ENCODE measurements at places on chromosomes 3 and 15.

DNA sequence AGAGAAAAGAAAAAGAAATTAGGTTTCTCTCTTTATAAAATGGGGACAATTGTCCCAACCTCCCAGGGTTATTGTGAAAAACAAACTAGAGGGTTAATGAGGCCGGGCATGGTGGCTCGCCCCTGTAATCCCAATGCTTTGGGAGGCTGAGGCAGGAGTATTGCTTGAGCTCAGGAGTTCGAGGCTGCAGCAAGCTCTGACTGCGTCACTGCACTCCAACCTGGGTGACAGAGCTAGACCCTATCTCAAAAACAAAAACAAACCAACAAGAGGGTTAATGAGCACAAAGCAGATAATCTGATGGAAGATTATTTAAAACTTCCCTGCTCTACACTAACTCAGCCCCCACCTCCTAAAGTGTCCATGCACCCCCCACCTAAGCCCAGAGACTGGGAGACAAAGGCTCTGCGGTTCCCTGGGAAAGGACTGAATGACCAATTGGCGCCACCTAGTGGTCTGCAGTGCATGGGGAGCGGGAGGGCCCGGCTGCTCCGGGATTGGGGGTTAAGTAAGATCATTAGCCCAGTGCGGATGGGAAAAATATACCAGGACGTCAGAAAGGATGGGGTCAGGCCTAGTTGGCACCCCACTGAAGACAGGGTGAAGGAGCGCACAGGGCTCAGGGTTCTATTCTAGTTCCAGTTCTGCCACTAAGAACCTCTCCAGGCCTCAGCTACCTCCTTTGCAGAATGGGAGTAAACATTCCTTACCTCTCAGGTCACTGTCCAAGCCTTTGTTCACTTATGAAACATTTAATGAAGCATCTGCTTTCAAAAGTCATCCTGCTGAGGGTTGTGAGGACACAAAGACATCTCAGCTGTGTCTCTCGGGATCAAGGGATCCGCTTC, 15.6 kb downstream of the PIF1 start:
- peak; percentile 86 for DNase-seq

GRCh38 chr3:19216669-19217337, 68.5 kb downstream of the KCNH8 start:
- DNase-seq = peak; percentile 43

DNA sequence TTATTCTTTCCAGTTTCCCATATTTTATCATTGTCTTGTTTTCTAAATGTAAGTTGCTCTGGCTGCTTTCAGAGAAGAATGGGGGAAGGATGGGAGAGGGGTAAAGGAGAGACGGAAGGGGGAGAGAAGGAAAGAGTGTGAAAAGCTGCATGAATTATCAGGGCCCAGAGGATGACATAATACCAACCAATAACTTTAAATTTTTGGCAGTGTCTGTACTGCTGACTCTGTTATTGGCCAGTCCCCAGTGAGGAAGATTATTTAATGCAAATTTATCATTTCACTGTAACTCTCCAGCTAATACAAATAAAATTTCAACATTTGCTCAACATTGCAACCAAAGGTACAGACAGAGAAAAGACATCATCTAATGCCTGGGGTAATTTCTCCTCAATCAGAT, 551.7 kb upstream of the CFAP20DC start:
- no peak for DNase-seq

DNA sequence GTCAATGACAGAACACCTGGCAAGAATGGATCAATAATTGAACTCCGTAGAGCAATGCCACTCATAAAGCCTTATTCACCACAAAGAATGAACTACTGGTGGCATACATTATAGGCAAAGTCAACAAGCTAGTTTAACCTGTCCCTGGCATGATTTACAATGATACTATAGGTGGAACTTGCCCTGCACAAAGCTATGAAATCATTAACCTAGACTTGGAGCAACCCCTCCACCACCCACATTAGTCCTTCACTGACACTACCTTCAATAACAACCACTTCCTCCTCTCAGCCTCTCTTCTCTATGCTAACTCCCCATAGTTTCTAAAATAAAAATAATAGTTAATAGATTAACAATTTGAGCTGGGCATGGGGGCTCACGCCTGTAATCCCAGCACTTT, 54.4 kb downstream of the ACAP2 start:
- no peak for DNase-seq

GRCh38 chr3:158451405-158452055, 119.5 kb upstream of the MLF1 start:
- DNase-seq = no peak

GRCh38 chr3:119220198-119220597, 20.5 kb downstream of the B4GALT4 start:
- no peak for DNase-seq

GRCh38 chr3:46713050-46713897, 4.4 kb downstream of the PRSS50 start:
- peak; percentile 34 for DNase-seq

GRCh38 chr3:65905771-65906170, 132.9 kb downstream of the MAGI1 start:
- no peak for DNase-seq

DNA sequence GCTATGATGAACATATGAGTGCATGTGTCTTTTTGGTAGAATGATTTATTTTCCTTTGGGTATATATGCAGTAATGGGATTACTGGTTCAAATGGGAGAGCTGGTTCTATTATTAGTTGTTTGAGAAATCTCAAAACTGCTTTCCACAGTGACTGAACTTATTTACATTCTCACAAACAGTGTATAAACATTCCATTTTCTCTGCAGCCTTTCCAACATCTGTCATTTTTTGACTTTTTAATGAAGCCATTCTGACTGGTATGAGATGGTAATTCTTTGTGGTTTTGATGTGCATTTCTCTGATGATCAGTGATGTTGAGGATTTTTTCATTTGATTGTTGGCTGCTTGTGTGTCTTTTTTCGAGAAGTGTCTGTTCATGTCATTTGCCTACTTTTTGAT, 1124.2 kb downstream of the NAALADL2 start:
- no peak for DNase-seq

DNA sequence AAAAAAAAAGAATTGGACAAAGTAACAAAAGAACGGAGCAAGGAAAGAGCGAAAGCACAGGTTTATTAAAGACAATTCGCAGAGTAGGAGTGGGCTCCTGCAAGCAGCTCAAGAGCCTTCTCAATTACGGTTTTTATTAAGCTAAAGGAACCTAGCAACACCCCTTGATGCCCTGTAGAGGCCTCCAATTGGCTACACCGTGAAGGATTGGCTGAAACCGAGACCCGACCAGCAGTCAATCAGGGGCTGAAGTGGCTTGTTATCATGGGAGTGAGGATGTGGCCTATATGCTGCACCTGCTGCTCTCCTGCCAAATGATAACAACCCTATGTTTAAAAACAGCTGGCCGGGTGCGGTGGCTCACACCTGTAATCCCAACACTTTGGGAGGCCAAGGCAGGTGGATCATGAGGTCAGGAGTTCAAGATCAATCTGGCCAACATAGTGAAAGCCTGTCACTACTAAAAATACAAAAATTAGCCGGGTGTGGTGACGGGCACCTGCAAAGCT, 20.4 kb upstream of the AP3B2 start:
- DNase-seq = no peak

GRCh38 chr3:126714921-126715320, 10.9 kb downstream of the CHCHD6 start:
- DNase-seq = no peak

All from ureter (tissue), 1 donor.